Heart right ventricle (tissue), 16 donors: ENCODE measurements at places on chromosomes 16 and 17. TPM values are rescaled to one million over a fixed set of nuclear protein-coding genes. Genes with fewer than 3 reads are reported as not detected.

- no peak for DNase-seq
These were observed 1.6 kb upstream of the DECR2 start for GRCh38 chr16:400061-400591.

DNA sequence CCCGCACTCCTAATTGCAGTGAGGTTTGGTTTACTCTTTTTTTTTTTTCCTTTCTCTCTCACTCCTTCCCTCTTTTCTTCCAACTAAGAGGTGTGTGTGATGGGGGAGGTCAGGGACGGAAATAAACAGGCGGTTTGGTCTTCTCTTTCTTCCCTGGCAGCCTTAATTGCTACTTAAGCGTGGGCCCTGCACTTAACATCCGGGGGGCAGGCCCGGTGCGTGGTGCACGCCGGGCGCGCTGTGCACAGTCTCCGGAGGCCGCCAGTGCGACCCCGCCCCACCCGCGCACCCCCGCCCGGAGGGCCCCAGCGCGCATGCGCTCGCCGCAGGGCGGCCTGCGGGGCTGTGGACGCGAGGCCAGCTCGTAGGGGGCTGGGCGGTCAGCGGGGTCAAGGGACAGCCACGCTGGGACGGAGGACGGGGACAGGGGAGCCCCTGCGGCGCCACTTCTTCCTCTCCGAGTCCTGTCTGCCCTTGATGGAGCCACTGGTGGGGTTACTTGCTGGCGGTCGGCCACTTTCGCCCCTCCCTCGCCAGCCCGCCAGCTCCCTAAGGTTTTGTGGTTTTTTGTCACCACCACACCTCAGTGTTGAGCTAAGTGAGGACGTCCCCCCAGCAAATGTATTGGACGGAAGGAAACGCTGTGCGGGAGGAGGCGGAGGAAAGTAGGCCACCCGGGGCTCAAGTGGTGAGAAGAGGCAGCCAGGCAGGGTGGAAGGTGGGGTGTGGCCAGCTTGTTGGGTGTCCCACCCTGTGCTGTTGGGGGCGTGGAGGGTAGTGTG is 120.9 kb downstream of the MRM1 start:
- peak; percentile 18 for DNase-seq

GRCh38 chr17:11144358-11145233 is 96.4 kb upstream of the SHISA6 start:
- DNase-seq, result peak; percentile 27

DNA sequence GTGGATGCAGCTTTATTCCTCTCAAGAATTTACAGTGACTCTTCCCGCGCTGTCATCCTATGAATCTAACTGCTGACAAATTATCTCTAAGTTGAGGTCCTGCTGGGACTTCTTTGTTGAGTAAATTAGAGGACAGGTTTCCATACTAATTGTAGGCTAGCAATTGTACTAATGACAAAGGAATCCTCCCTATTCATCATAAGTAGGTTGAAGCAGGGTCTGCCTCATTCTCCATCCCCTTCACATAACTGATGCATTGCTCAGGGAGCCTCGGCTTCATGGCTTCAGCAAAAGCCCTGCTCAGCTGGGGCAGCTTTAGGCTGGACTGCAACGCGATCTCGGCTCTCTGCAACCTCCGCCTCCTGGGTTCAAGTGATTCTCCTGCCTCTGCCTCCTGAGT is 83.1 kb upstream of the IRX6 start:
- no peak for DNase-seq

DNA sequence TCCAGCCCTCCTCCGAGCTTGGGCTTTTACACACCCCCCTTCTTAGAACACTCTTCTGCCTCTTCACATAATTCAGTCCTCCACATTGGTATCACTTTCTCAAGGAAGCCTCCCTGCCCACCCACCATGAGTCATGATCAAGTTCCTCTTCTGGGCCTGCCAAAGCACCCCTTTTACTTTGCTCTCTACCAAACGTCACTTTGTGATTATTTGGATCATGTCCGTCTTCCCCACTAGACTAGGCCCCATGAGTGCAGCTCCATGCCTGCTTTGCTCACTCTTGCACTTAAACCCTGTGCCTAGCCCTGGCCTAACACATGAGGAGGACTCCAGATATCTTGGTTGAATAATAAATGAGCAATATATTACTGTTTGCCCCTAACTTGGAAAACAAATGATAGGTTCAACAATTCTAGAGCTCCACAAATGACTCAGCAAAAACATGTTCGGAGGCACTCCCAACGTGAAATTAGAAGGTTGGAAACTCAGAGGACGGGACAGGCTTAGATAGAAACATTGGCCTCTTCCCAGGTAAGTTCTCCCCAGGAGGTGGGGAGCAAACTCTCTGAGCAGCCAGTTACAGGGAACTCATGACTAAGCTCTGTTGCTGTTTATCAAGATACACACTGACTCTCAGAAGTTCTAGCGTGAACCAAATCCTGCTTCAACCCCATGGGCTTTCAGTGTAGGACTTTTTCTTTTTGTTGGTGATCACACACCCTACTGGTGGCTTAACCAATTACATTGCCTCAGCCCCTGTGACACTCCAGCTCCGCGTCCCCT is 28.3 kb downstream of the G6PC1 start:
- no peak for DNase-seq

DNA sequence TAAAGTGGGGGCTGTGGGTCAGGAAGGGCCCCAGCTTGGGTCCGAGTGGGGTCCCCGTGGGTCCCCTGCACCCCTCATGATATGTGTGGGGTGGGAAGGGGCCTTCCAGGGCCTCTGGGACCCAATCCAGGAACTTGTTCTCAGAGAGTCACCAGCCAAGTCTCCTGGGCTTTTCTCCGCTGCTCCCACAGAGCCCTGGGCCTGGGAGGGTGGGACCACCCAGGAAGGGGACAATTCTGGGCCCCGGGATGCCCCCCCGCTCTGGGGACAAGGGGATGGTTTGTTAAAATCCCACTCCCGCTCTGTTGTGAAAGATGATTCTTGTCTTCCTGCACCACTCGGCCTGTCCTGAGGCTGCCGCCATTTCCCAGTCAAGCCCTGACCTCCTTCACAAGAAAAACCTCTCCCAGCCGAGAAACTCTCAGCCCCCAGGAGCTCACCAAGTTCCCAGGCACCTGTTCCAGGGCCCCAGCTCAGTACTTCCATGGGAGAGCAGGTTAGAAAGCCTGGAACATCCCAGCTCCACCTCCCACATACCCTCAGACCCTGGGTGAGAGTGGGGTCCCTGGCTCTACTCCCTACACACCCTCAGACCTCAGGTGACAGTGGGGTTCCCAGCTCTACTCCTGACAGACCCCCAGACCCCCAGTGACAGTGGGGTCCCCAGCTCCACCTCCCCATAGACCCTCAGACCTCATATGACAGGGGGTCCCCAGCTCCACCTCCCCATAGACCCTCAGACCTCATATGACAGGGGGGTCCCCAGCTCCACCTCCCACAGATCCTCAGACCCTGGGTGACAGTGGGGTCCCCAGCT is 75.1 kb downstream of the METRNL start:
- DNase-seq, result no peak

GRCh38 chr17:35978346-35978745 is 3.0 kb downstream of the CCL16 start:
- DNase-seq, result no peak

GRCh38 chr17:57284583-57284982 is 28.3 kb downstream of the MSI2 start:
- DNase-seq, result no peak

DNA sequence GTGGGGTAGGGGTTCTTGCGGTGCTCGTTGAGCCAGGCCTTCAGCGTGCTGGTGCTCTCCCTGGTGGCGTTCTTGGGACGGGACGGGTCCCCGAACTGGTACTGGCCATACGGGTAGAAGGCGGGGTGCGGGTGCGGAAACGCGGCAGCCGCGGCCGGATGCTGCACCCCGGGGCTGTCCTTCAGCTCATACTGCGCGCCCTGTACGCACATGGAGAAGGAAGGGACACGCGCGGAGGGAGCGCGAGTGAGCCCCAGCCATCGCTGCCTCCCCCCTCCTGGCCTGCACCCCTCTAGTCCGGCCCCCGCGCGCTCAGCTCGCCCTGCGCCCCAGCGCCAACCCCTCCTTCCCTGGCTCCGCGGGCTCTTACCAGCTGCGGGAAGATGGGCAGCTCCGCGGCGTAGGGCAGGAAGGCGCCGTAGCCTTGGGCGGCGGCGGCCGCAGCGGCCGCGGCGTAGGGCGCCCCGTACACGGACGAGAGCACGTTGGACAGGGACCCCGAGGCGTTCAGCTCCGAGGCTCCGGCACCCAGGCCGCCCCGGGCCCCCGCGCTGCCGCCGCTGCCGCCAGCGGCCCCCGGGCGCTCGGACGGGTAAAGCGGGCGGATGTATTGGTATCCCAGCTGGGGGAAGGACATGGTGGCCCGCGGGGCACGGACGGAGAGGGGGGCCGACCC is 1.0 kb downstream of the IRX3 start:
- DNase-seq, result peak; percentile 27

DNA sequence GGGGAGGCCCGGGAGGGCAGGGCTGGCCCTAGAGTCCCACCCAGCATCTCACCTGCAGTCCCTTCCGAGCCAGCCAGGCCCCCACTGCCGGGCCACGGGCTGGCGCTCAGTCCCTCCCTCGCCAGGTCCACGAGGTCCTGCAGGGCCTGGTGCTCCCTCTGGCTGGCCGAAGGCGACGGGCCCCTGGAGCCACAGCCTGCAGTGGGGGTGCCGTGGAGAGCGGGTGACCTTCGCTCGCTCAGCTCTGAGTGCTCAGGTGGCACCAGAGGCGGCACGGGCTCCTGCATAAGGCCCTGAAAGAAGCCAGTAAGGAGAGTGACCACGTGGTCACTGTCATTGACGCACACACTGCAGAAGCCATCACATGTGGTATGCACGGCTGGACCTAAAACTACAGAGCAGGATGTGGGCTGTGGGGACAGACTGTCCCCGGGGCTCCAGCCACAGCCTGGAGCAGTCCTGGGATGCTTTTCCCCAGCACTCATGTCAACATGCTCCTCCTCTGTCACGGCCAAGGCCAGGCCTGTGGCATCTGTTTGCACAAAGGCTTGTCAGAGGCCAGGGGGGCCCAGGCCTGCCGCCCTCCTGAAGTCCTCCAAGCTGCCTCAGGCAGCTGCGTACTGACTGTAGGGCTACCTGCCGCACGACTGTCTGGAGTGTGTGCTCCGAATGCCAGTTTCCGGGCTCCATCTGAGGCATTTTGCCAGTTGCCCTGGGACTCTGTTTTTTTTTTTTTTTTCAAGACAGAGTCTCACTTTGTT is 15.1 kb downstream of the SLX4 start:
- DNase-seq, result no peak

DNA sequence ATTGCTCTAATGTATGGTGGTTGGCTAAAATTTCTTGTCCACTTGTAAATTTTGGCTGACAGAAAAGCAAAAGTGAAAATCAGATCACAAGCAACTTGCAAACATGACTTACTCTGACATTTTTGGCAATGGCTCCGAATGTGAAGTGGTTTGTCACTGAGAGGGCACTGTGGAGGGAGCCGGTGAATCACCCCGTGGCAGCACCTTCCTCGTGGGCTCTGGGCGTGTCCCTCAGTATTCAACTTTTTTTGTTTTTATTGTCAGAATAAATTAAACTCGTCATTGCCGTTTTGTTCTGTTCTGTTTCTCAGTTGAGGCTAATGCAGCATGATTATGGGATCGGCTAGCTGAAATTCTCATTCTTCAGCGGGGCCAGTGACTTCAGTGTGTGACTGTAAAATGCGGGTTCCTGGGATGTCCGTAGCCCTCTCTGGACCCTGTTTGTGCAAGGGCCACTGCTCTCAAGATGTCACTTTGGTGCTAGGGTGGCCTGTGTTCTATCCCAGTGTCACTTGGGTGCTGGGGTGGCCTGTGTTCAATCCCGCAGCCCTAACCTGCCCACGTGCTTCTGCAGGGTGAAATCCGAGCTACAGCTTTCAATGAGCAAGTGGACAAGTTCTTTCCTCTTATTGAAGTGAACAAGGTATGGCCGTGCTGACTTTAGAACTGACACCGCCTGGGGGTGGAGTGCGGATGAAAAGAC is 48.8 kb downstream of the RPA1 start:
- peak; percentile 41 for DNase-seq

DNA sequence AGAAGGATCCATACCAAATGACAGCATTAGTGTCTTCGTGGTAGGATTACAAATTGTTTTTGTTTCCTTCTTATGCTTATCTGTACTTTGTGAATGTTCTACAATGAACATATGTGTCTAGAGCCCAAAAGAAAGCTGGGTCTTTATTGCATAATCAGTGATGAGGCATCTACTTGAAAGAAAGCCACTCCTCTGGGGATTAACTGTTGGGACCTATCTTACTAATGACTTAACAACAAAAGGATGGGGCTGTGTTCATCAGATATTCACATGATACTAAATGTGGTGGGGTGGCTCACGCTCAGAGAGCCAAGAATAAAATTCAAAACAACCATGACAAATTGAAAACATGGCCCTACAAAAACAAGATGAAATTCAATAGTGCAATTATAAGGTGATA is 160.2 kb downstream of the RGS9 start:
- DNase-seq, result no peak

- DNase-seq, result no peak
These were observed 4.6 kb upstream of the ATP2A1 start for GRCh38 chr16:28873543-28874201.

DNA sequence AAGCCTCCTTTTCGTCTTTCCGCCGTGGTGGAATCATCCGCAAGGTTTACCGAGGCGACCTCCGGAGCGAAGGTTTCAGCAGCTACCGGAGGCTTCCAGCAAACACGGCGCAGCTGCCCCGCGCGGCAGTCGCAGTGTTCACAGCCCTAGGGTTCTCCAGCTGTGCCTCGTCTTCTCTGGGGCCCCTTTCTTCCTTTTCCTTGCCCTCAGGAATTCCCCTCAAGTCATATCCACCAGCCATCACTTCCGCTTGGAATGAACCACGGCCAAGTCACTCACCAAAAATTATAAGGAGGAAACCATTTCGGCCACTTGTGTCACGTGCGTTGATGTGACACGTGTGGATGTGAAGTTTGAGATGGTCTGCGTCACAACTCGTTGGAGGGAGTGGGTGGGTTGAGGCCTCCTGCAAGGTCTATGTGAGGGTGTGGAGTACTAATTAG is 636 bp upstream of the ERN1 start:
- no peak for DNase-seq

DNA sequence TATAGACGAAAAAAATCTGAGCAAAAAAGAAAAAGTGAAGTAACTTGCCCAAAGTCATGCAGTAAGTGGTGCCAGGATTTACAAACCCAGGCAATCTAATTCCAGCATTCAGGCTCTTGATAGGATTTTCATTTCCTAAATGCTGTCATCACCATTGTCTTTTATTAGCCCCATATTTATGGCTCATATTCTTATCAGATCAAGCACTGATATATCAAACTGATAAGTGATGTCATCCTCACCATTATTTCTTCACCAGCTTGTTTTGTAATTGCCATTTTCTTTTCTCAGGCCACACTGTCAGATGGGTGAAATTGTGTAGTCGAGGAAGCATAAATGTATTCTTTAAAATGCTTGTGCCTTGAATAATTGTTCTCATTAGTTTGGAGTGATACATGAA is 1.3 kb downstream of the RAD51C start:
- DNase-seq, result no peak

Gene YBX2
- polyA plus RNA-seq, result 0.49 TPM

Gene RECQL5
- 32.1 TPM for polyA plus RNA-seq

Gene PLXDC1
- 20.0 TPM for polyA plus RNA-seq

Gene SPNS2
- polyA plus RNA-seq, result 27.7 TPM

Gene CHST5
- polyA plus RNA-seq, result 0.66 TPM

Gene TBC1D3E
- not detected for polyA plus RNA-seq

Gene SULT1A4
- polyA plus RNA-seq, result 22.9 TPM
